ENCODE measurements at places on chromosomes 6 and 20.
A peak's percentile ranks its signal among the peaks of the same experiment; 100 is the strongest.

DNA sequence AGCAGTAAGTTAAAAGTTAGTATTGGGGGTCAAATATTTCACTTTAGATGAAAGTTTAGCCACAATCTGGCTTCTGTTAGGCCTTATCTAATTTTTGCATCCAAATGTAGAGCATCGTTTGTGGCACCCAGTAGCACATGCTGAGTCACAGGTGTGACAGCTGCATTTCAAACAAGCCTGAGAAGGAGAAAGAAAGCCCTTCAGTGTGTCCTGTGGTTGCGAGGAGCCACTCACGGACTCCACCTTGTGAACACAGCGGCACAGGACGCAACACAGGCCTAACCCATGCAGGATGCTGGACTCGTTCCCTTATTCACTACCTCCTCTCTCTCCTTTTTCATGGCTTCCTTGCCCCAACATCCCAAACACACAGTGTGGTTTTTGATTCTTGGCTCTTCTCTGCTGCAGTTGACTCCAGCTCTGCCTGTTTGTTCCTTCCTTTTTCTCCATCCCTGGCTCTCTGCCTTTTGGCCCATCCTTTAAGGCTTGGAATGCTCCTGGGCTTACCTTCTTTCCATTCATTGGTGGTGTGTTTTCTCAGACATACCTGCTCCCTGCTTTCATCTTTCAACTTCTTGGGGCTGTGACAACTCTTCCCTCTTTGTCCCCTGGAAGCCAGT, 124.2 kb downstream of the SLC16A10 start:
- DNase-seq = no peak

- no peak for DNase-seq
Measured at GRCh38 chr20:43821795-43822194, 92.9 kb upstream of the TOX2 start.

DNA sequence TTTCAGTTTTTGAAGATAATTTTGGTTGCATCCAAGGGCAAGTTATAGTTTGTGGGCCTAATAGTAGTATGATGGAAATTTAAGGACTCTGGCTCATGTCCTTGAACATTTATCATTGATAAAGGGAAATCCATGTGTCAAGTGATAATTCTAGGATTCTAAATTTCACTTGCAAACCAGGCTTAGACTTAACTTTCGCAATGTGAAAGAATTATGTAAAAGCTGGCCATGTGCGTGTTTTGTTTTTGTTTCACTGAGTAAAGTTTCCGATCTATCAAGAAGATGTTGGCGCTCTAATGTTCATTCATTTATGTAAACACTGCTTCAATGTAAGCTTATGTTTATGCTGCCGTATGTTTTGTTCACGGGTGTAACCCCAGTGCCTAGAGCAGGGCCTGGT, 302.0 kb downstream of the SOX4 start:
- no peak for DNase-seq

DNA sequence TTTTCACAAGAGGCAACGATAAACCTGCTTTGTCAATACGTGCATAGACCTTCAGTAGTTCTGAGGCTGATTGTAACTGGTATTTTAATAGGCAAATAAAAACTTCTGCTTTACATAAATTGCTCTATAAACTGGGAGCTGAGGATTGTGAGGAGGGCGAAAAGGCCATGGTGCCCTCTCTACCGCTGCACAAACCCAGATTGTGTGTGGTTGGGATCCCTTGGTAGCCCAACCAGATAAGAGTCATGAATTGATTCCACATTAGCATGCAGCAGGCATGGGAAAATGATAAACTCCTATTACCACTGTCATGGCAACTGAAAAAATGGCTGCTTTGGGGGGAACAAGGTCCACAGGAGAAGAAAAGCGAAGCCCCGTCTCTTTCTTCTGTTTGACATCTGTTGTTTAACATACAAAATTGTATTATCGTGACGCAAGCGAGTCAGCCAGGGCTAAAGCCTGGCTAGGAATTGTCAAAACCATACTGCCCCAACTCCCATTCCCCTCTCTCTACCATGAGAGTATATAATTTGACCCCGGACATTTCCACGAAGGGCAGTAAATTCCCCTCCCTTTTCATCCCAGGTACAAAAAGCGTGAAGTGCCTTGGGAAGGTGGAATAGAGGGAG, 157.8 kb upstream of the SALL4 start:
- no peak for DNase-seq

- DNase-seq = no peak
Measured at GRCh38 chr6:157107571-157107914, 215.8 kb downstream of the TMEM242 start.

DNA sequence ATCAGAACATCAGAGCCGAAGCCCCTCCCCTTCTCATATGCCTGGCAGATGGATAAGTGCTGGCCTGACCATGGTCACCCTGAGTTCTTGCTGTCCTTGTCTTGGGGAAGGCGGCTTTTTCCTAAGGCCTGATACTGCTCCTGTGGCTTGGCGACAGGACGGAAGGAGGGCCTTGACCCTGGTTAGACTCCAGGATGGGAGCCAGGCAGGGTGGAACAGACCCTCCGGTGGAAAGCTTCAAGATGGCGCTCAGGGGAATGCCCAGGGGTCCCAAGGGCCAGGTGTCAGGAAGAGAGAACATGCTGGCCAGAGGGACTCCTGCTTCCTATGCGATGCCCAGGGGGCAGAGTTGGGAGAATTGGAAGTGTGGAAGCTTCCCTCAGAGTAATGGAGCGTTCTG, 29.6 kb downstream of the ADA start:
- DNase-seq = no peak

DNA sequence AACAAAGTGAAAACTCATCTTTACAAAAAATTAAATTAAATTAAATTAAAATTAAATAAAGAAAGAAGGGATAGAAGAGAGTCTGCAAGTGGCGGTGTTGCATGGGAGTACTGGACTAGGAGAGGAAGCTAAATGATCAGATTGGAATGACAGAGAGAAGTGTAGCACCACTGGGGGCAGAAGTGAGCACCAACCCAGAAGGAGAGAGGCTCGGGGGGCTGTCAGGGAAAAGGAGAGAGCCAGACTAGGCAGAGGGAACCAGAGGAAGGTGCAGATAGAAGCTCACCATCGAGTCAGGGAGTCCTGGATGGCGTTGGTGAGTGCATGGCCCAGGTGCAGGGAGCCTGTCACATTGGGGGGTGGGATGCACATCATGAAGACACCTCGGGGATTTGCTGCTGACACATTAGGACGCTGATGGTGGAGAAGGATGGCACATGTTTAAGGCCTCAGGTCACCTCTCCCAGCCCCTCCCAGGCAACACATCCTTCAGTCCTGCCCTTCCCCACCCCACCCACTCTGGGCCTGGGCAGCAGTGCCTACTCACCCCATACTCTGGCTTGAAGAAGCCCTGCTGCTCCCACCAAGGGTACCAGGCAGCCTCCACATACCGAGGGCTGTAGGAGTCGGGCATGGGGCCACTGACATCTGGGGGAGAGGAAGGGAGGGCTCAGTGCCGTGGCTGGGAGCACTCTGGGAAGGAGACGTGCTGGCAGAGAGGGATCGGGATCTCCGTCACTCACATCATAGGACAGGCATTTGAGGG, 4.0 kb downstream of the VARS1 start:
- DNase-seq = peak; percentile 83

- DNase-seq = no peak
Measured at GRCh38 chr6:110589865-110590513, 113.6 kb upstream of the SLC22A16 start.

DNA sequence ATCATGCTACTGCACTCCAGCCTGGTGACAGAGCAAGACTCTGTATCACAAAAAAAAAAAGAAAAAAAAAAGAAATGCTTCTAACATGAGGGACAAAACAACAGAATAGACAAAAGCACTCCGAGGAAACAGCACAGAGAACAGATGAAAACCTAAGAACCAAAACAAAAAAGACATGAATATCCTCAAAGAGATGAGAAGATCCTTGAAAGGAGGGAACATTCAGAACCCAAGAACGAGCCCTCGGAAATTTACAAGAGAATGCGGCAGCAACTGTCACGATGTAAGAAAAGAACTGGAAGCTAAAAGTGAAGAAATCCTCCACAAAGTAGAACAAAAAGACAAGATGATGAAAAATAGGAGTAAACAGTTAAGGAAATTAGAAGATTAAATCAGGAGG, 21.2 kb downstream of the ADA start:
- no peak for DNase-seq

DNA sequence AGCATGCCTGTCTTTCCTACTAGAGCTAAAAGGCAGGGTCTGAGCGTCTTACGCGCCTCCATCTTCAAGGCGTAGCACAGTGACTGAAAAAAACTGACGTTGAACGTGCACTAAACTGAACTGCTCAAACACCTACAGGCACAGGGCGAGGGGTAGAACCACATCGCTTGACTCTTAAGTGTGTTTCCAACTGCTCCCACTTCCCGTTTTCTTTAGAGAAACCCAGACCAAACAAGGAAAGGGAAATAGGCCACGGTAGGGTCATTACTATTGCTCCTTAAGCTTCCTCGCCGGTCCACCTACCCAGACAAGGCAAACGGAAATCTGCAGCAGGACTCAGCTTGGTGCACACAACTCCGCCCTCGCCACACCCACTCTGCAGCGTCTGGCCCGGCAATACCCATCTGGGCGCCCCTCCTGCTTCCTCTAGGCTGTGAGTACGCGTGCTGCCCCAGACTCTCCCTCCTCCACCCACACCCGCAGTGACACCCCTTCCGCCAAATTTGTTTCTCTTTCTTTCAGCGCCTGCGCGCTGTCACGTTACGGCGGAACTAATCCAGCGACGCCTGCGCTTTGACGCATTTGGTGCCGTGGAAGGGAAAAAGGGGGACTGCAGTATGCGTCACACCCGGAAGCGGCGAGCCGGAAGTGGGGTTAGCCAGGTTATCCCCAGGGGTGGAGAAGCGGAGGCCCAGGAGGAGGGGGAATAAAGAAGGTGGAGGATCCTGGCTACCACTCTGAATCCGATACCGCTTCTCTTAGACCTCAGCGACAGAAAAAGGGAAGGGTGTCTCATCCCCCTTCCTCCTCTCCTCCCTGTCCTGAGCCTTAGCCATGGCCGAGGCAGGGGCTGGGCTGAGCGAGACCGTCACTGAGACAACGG, at the start of gene PPP1R11:
PPP1R11 (plus strand) TSS at position 622 of the 883 bp plus-strand sequence; CDS start at position 835, 213 bp downstream.
- DNase-seq = peak; percentile 100

- DNase-seq = no peak
Measured at GRCh38 chr6:124303971-124304370, 500.3 kb downstream of the NKAIN2 start.

DNA sequence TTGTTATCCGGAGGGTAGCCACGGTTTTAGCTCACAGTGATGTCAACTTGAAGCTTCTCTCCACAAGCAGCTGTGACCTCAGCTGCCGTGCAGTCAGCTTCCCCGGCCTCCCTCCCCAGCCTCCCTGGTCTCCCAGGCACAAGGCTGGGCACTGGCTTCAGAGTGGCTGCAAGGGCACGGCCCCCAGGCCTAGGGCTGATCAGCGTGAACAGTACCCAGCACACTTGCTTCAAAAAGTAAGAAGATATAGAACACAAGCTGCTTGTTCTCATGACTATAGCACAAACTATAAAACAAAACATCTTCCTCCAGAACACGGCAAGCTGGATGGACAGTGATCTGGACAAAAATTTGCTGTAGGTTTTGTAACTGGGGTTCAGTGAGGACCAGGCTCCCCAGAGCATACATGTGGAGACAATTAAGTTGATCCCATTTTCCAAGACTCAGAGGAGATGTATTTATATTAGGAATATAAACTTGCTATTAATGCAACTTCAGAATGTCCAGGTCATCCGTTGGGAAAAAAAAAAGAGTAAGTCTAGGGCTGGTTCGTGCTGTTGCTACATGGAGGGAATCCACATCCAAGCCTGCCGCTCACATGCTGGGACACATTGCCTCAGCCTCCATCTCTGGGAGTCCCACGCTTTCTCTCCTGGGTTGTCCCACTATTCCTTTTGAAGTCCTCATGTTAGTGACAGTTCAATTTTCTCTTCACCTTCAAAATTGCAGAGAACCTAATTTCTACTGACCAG, 199.4 kb upstream of the THBS2 start:
- no peak for DNase-seq
